ENCODE measurements at places on chromosomes 13 and 19.

DNA sequence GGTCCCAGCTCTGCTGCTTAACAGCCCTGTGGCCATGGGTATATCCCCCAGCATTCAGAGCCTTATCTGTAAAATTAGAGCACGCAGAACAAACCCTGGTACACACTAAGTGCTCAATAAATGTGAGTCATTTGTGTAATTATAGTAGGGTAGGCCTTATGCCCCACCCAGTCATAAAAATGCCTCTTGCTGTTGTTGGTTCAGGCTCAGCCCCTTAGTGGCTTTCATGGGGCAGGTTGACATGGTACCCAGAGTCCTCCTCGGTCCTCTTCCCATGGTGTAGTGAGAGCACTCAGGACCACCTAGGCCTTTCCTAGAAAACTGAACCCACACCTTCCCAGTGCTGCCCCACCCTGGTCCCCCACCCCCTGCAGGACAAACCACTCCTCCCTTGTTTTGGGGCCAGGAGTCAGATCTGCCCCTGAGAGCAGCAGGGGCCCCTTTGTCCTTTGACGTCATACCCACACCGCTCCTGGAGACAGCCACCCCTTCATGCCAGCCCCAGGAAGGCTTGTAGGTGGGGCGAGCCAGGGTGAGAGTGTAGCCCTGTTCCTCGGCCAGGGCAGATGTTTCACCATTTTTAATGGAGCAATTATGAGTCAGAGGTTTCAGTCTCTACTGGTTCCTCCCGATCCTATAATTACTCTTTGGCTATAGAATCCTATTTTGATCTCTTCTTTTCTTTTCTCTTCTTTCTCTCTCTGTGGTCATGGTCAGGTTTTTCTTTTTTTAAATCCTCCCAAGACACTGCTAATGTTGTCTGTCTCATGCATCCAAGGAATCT, 36.8 kb downstream of the ACTN4 start:
- peak; percentile 53 for DNase-seq

GRCh38 chr19:13128583-13128982, 10.5 kb downstream of the NACC1 start:
- no peak for DNase-seq

DNA sequence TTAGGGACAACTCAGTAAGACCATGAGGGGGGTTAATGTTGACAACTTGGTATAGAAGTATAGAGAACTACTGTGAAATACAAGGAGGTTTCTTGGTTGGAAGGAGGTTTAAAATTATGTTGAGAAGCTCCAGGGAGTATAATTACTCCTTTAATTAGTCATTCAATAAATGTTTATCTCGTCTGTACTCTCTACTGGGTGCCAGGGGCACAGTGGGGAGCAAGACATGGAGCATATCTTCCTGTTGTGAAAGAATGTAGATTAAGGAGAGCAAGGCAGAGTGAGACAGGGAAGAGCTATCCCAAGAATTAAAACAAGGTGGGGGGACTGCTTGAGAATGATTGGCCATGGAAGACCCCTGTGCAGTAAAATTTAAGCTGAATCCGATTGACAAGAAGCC, 33.7 kb upstream of the TDRD3 start:
- DNase-seq = no peak

DNA sequence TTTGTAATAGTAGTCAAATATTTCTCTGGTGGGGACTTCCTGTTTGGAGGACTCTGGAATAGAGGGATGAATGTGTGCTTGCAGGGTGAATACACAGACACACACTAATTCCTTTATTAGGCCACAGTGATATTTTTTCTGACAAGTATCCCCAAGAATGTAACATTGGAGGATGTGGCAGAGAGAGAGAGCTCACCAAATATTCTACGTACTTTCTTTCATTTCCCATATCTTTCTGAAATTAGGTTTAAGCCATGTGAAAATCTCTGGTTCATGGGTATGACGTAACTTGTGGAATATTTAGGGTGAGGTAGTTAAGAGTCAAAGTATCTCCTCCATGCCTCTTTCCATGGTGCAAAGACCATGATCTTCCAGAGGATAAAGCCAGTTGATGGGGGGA, 463.4 kb downstream of the DIAPH3 start:
- DNase-seq = no peak

Measured in CD4-positive, alpha-beta T cell treated with Interleukin-1 beta for 1 hour (primary cell).